ENCODE measurements at places on chromosomes 4 and X. TPM values are rescaled to one million over a fixed set of nuclear protein-coding genes. Genes with fewer than 3 reads are reported as not detected.
A peak's percentile ranks its signal among the peaks of the same experiment; 100 is the strongest.

The DCAF4L1 gene
- total RNA-seq = 0.21 TPM

The SMR3B gene
- not detected for total RNA-seq

DNA sequence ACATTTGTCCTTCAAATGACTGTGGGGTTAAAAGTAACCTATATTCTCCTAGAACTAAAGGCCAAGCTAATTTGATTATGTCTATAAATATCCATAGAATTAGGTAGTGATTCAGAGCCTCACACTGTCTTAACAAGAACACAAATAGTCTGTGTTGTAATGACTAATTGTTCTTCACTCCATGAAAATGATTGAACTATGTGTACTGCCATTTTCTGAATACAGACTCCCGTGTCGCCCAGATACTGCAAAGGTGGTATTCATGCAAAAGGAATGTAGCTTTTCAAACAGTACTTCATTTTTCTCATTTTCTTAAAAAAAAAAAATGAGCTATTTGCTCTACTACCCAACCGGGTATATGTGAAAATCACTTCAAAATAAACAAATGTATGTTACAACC is 11.3 kb upstream of the PHKA2 start:
- DNase-seq = no peak

DNA sequence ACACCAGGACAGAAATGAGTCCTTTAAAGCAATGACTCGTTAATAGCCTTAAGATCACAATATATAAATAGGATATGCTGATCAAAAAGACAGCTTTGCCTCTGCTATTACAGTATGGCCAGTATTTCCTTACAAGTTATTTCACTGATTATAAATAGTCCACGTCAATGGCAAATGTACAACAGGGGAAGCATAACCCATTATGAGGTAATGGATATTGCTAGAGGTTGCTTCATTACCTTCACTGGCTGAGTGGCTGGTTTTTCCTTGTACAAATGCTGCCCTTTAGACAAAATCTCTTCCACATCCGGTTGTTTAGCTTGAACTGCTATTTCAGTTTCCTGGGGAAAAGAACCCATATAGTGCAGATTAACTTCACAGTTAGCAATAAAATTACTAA is 764.6 kb upstream of the FTHL17 start:
- no peak for DNase-seq

- DNase-seq = no peak
Measured at GRCh38 chr4:55500072-55500471, 46.6 kb downstream of the CLOCK start.

DNA sequence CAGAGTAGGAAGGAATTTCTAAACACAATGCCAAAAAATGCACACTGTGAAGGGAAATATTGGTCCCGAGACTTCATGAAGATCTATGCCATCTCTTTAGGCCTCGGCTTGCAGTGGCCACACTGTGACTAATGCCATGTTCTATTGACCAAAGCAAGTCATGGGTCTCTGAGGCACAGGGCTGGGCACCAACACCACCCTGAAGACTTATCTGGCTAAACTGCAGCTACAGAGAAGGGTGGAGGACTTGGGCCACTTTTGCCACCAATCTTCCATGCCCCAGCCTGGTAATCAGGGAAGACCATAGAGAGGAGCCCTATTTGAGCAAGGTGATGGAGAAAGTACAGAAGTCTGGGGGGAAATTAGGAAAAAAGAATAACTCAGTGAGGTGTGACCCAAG is 42.1 kb downstream of the HMX1 start:
- DNase-seq = no peak

DNA sequence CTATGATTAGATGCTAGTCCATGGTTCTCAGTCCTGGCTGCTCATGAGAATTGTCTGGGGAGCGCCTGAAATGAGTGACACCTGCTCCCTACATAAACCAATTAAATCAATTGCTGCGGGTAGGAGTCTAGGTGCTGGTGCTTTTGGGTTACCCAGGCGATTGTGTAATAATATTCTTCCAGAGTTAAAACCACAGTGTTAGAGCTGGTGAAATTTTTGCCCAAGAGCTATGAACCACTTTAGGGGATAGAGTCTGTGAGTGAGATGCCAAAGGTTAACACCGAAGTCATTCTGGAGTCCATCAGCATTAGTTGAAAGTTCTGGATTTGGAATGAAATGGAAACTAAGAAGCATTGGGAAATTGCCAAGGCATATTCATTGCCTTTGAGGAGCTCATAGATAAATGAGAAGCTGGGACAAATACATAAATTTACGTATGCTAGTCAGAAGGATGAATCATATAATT is 15.3 kb downstream of the PDK3 start:
- peak; percentile 65 for DNase-seq

- DNase-seq = no peak
Measured at GRCh38 chr4:89129080-89129640, 17.8 kb downstream of the TIGD2 start.

The PDZD4 gene
- 0.26 TPM for total RNA-seq

DNA sequence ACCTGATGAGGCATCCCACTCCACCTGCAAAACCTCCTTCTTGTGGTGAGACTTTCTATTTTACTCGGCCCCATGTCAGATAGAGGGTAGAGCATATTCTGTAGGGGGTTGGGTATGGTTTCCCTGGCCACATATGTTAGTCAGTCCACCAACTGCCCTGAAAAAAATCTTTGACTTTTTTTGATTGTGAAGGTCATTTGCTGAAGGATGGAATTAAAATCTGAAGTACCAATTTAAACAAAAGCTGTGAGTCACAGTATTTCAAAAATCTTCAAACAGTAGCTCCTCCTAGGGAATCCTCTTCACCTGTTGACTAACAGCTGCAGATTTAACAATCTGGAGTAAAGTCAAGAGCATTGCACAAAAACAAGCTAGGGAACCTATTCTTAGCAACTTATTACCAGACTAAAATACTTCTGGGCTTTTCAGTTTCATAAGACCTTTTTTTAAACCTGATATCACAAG is 8.0 kb upstream of the CCDC110 start:
- no peak for DNase-seq

DNA sequence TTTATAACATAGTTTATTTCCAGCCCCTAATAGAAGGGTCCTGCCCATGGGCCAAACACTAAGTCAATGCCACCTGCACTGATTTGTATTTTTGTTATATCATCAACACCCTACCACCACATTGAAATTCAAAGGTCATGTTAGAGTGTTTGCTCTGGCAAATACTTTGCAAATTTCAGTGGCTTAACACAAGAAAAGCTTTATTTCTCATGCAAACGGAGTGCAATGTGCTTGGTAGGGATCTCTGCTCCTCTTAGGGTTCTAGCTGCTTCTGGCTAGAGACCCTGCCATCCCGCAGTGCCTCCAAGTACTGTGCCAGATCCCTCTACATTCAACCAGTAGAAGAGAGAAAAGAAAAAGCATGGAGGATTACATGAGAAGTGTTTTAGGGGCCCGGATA is 230.8 kb upstream of the TET2 start:
- no peak for DNase-seq

GRCh38 chr4:122584519-122584918 is 36.3 kb downstream of the IL21 start:
- DNase-seq = peak; percentile 81

GRCh38 chr4:76198411-76199237 is 15.0 kb downstream of the SCARB2 start:
- no peak for DNase-seq

- DNase-seq = no peak
Measured at GRCh38 chr4:37236165-37236564, 8.4 kb upstream of the NWD2 start.

- no peak for DNase-seq
Measured at GRCh38 chr4:26140150-26140898, 180.5 kb upstream of the RBPJ start.

The GAGE12E gene
- total RNA-seq = not detected

GRCh38 chr4:182801636-182802035 is 115.5 kb downstream of the DCTD start:
- DNase-seq = no peak

DNA sequence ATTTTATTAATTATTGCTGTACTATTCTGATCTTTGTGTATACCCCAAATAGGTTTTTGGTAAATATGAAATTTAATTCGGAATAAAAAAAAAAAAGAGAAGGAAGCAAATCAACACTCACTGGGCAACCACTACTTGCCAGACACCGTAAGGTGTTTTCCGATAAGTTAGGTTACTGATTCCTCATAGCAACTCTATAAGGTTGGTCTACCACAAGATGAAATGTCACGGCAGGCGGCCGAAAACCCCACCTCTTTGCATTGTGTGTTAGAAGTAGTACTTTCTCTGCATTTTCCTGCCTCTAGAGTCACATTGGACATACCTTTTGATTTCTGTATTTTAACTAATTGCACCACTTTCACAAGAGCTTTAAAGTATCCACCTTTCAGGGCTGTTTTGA is 44.5 kb upstream of the RASGEF1B start:
- peak; percentile 49 for DNase-seq

GRCh38 chrX:148024425-148025148 is 43.5 kb downstream of the FMR1NB start:
- DNase-seq = no peak

DNA sequence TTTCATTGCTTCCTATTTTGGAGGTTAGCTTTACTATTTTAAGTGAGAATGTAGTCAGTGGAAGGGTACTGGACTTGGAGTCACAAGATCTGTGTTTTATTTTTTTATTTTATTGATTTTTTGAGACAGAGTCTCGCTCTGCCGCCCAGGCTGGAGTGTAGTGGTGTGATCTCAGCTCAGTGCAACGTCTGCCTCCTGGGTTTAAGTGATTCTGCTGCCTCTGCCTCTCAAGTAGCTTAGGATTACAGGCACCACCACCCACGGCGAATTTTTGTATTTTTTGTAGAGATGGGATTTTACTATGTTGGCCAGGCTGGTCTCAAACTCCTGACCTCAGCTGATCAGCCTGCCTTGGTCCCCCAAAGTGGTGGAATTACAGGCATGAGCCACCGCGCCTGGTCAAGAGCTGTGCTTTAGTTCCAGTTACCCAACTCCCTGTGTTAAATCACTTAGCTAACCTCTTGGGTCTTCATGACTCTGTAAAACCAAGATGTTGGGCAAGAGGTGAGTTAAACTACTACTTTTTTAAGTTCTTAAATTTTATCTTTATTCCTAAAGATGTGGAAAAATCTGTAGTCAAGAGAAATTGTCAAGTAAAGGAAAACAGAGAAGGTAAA is 11.2 kb downstream of the USP9X start:
- no peak for DNase-seq

The SERPINA7 gene
- total RNA-seq = not detected

The SMIM10 gene
- 0.88 TPM for total RNA-seq

DNA sequence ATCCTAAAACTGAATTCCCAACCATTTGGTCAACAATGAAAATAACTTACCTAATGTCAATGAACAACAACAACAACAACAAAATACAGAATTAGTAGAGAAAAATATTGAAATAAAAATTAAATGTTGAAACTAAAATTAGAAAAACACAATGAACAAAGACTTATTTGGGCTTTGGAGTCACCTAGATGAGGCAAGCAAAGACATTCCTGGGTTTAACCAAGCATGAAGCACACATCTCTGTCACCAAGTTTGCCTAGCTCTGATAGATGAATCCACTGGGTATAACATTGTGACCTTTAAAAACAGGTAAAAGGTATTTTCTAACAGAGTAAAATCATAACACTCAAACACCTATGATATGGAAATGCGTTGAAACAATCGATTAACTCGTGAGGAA is 13.2 kb upstream of the SYTL5 start:
- no peak for DNase-seq

DNA sequence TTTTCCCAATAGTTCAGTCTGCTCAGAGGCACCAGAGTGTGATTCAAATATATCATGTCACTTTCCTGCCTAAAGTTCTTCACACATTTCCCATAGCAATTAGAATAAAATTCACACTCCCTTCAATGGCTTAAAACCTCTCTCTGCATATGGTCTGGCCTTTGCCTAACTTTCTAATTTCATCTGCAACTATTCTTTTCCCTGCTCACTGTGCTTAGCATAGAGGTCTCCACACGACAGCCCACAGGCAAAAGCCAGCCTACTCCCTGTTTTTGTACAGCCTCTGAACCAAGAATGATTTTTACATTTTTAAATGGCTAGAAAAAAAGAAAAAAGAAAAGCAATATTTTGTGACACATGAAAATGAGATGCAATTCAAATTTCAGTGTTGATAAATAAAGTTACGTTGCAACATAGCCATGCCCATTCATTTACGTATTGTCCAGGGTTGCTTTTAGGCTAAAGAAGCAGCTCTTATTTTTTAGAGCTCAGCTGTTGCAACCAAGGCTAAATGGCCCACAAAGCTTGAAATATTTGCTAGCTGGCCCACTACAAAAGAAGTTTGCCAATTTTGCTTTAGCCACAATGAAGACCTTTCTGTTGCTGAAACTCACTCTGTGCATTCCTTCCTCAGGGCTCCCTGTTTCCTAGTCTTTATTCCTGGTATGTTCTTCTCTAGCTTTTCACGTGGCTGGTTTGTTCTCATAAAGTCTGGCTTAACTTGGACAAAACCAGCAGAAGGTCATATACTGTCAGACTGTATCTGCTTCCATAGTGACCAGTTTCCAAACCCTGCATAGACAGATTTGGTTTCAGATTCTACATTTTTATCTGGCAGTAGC is 26.6 kb upstream of the IRF2 start:
- no peak for DNase-seq

- DNase-seq = no peak
Measured at GRCh38 chrX:9729171-9729885, 36.3 kb downstream of the GPR143 start.

- DNase-seq = peak; percentile 82
Measured at GRCh38 chrX:135740681-135741149, 27.3 kb downstream of the CT45A1 start.

The IL3RA gene
- 3.4 TPM for total RNA-seq

DNA sequence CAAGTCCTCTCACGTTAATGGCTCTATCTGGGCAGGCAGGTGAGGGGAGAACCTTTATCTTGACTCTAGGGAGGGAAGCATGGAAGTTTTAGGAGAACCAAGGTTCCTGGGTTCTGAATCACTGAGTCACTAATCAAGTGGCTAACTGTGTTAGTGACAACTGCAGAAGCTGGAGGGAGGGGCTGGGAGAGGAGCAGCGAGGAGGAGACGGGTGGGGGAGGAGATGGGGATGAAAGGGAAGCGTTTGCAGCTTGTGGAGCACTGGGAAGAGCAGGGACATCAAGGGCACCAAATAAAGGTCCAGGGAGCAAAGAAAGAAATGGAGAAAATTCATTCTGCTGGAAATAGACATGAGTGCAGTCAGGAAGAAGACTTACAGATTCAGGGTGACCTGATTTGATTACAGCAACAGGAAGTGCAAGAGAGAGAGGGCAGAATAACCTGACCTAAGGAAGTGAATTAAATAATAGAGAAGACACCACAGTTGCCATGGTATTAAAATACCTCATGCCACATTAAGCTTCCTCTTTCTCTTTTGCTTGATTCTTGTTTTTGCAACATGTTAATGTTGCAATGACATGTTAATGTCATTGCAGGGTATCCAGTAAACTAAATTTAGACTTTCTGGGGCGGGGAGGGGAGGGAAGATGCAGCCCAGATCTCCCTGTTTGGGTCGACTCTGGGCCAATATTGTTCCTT is 4.5 kb upstream of the SETD7 start:
- no peak for DNase-seq

The UBE2A gene
- total RNA-seq = 58.8 TPM

GRCh38 chr4:151799417-151800012 is 38.7 kb upstream of the GATB start:
- no peak for DNase-seq

Measured in activated CD4-positive, alpha-beta T cell treated with anti-CD3 and anti-CD28 coated beads, Interleukin-2, amount 10 ng/mL, durations not matched to agents 24 days and 14 days (primary cell).